ENCODE measurements at places on chromosomes 2 and 18.

DNA sequence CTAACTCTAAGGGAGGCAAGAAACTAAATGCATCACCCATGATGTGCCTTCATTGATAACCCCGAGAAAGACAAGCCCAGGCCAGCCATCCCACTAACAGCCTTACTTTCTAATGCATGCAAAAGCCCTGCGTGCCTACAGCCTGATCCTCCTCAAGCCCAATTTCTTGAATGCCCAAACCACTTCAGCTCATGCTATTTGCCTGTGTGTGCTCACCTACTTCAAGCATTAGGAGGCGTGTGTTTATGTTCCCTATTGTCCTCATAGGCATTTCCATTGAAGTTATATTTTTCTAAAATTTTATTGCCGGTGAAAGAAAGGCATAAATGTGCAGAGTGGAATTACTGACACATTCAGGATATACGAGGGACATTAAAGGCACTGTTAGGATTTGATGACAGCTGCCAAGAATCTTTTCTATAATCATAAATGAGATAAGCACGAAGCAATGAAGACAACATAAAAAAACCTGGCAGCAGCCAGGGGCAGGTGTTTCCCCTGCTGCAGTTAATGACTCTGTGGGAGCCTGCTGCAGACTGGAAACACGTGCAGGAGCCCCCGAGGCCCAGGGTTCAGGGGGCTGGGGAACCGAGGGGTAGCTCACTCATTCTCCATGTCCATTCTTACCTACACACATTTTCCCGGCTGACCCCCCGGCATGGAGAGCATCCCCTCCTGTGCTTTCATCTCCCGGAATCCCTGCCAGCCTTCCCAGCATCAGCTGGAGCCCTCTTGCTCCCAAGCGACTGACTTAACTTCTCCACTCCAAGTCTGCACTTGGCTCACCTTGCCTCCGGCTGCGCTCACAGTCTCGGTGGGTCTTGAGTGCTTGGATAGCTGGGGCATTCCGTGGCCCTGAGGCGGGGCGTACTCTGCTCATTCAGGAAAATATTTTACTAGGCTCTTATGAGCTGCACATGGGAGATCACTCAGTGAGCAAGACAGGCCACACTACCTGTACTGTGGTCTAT is 292.3 kb upstream of the SIX2 start:
- DNase-seq = no peak

GRCh38 chr2:195094330-195094729 is 562.7 kb upstream of the SLC39A10 start:
- no peak for DNase-seq

GRCh38 chr18:66264130-66264529 is 339.8 kb downstream of the CDH19 start:
- DNase-seq = no peak

- DNase-seq = no peak
Observed at GRCh38 chr2:105904938-105905337, 160.2 kb downstream of the NCK2 start.

- no peak for DNase-seq
Observed at GRCh38 chr18:23857756-23858155, 156.8 kb upstream of the TTC39C start.

DNA sequence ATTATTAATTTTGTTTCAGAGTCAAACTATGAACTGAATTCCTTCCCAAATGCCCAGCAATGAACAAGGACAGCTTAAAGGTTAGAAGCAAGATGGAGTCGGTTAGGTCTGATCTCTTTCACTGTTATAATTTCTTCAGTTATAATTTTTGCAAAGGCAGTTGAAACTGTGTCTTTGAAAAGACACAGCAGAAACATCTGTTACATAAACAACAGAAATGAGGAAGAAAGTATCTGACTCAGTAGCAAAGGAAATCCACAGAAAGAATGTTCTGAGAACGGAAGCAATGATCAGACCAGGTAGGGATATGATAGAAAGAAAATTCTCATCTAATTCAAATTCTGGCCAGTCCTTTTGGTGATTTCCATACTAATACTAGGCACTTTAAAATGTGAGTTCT is 5.2 kb upstream of the RMC1 start:
- no peak for DNase-seq

DNA sequence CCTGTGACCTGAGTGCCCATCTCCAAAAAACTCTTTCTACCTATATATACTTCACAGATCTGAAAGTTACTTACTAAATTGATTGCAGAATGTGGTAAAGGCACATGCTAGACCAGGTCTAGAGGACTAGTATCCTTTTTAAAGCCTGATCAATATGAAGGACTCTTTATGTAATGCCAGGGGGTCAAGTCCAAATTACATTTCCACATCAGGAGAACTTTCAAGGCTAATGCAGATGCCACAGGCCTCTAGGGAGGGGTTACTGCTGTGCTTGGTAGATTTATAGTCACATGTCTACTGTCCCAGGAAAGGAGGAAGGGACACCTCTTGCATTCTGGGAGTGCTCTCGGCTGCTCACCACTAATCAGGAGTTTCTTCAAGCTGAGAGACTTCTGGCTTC is 118.4 kb upstream of the NOSTRIN start:
- no peak for DNase-seq

- DNase-seq = no peak
Observed at GRCh38 chr2:167980439-167980838, 267.0 kb downstream of the STK39 start.

DNA sequence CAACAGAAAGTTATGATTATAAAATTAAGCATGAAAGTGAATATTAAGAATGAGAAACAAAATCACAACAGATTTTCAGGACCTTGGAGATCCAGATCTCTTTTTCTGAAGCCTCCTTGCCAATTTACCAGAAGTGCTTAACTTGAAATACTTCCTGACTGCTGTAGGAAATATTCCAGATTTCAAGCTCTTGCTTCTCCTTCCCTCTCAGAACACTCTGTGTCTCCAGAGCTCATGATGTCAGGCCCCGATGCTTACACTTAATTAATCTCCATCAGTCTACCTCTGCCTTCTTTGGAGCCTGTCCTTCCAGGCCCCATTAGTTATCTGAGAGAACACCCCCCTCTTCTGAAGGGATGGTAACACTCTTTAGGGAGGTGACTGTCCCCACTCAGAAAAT is 20.7 kb upstream of the NT5C1B start:
- no peak for DNase-seq

DNA sequence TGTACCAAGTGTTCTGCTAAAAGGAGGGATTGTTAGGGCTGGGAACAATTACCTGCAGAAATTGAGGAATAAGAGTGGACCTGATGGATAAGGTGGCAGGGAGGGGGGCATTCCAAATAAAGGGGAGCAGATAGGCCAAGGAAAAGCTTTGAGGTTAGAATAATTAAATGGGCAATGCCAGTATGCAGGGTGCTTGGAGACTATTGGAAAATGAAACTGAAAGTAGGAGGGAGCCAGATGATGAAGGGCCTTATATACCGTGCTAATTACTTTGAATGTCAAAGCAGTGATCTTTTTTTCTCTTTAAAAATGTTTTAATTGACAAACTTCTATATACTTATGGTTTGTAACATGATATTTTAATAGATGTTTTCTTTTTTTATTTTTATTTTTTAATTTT is 42.9 kb downstream of the MMADHC start:
- DNase-seq = no peak

GRCh38 chr2:96140941-96141623 is 2.8 kb upstream of the ASTL start:
- no peak for DNase-seq

- DNase-seq = peak; percentile 25
Observed at GRCh38 chr2:46666044-46666679, 186.8 kb downstream of the TMEM247 start.

DNA sequence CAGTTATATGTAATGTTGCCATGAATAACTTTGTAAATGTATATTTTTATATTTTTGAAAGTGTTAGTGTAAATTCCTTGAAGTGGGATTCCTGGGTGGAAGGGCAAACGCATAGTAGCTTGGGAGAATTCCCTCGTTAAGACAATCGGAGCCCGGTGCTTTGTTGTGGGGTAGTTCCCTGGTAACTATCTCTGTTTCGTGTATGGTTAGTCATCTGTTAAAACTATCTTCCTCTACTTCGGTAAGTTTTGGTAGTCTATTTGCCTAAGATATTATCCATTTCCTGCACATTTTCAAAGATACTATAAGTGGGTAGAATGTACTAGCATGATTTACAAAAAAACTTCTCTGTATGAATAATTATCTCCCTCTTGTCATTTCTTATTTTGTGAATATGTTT is 113.8 kb upstream of the NRXN1 start:
- no peak for DNase-seq

GRCh38 chr2:236403125-236403524 is 138.9 kb upstream of the ASB18 start:
- DNase-seq = no peak

GRCh38 chr2:129894616-129895015 is 84.8 kb upstream of the RAB6C start:
- DNase-seq = no peak

GRCh38 chr2:238143239-238143951 is 4.9 kb downstream of the KLHL30 start:
- DNase-seq = no peak

DNA sequence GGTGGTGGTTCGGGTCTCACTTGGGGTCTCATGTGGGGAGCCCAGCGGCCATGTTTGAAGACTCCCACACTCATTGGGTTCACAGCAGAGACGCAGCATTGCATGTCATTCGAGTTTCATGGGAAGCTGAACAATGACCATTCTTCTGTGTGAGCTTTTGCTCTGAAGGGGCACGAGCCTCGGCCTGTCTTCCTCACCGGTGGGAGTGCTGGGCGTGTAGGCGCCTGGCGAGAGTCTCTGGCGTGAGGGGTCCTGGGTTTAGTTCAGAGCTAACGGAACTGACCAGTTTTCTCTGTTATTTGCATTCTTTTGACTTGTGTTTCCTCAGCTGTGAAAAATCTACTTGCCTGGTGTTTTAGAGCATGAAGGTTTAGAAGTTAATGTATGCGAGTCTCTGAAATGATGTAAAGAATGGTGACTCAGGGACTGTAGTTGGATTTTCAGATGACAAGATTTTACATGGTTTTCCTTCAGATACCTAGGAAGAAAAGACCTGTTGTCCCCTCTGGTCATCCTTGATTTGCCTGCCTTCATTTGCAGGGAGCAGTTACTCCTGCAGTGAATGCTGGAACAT is 98.1 kb downstream of the ARMC9 start:
- no peak for DNase-seq

- no peak for DNase-seq
Observed at GRCh38 chr18:50709193-50709592, 110.6 kb downstream of the MRO start.

DNA sequence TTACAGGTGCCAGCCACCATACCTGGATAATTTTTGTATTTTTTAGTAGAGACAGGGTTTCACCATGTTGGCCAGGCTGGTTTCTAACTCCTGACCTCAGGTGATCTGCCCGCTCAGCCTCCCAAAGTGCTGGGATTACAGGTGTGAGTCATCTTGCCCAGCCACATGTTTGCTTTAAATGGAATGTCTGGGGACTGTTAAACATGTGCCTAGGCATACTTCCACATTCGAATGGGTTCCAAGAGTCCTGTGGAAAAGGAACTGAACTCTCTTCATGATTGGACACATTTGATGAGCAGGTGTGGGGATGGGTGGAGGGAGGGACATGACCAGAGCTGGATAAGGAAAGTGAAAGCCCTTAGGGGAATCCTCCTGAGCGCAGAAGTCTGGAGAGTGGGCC is 58.4 kb upstream of the GREB1L start:
- no peak for DNase-seq

DNA sequence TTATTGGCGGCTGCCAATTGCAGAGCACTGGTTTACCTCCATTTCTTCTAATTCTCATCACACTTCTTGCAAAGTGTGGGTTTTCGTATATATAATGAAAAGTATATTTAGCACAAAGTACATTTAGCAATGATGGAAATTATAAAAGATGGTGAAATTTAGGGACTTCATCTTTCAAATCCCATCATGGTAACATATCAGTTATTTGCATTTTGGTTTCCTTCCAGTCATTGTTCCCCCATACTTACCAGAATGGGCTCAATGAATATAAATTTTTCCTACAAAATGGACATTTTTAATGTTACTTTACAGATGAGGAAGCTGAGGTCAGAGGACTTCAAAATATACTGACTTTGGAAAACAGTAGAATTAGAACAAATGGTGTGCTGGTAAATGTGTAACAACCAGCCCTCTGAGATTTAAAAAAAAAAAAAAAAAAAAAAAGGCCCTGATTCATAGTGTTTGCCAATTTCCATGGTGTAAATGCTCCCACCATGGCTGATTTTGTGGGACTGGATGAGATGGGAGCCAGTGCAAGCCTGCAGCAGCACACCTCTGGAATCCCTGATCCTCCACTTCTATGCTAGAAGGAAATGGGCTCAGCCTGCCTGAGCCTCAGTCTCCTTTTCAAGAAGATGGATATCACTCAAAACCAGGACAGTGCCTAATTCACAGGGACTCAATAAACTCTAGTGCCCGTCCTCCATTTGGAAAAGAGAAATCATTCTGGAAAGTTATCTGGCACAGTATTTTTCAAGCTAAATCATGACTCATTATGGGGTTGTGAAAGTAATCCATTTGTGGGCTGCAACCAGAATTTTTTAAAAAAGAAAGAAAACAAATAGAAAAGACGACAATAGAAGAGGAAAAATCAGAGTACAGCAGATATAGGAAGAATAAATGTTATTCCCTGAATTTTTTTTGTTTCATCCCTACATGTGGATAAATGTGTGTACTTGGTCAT is 34.0 kb downstream of the LBH start:
- no peak for DNase-seq

DNA sequence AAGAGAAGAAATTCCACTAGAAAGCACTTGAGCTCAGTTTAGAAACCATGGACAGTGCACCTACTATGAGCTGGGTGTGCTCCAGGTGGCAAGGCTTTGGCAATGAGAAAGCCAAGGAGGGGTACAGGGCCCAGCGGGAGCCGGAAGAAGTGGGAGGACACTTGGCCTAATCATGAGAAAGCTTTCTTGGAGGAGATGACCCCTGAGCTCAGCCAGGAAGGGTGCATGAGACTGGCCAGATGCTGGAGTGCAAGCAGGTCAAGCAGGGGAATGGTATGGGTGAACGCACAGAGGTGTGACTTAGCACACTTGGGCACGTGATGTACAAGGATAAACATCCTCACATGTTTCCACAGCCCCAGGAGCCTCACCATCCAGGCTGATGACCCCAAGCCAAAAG is 97.2 kb upstream of the GLI2 start:
- DNase-seq = no peak

GRCh38 chr18:25100418-25100817 is 251.5 kb downstream of the ZNF521 start:
- no peak for DNase-seq

GRCh38 chr18:7568426-7568825 is 1.3 kb downstream of the PTPRM start:
- DNase-seq = no peak

- no peak for DNase-seq
Observed at GRCh38 chr2:10136101-10136934, 13.8 kb downstream of the RRM2 start.

DNA sequence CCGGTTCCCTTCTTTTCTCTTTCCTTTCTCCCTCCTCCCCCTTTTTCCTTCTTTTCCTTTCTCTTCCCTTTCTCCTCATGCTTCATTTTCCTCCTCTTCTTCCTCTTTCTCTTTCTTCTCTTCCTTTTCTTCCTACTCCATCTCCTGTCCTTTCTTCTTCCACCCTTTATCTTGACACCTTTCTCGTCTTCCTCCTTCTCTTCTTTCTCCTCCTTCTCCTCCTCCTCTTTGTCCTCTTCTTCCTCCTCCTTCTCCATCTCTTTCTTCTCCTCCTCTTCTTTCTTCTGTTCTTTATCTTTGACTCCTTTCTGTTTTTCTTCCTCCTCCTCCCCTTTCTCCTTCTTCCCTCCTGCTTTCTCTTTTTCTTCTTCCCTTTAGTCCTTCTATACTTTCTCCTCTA is 53.2 kb downstream of the CELF4 start:
- no peak for DNase-seq

All from NCI-H524 treated with DMSO at 0.1 percent for 48 hours (cell line).